Fibroblast of skin of left quadriceps (primary cell): ENCODE measurements at places on chromosomes 6 and 20.
A peak's percentile ranks its signal among the peaks of the same experiment; 100 is the strongest.

GRCh38 chr20:38872491-38873049 is 53.6 kb upstream of the FAM83D start:
- no peak for DNase-seq

GRCh38 chr20:6702144-6702543 is 65.3 kb upstream of the BMP2 start:
- no peak for DNase-seq

GRCh38 chr6:124487623-124488431 is 474.4 kb upstream of the RNF217 start:
- DNase-seq = peak; percentile 40

- no peak for DNase-seq
These were observed 46.3 kb downstream of the OR2B2 start for GRCh38 chr6:27865850-27866356.

DNA sequence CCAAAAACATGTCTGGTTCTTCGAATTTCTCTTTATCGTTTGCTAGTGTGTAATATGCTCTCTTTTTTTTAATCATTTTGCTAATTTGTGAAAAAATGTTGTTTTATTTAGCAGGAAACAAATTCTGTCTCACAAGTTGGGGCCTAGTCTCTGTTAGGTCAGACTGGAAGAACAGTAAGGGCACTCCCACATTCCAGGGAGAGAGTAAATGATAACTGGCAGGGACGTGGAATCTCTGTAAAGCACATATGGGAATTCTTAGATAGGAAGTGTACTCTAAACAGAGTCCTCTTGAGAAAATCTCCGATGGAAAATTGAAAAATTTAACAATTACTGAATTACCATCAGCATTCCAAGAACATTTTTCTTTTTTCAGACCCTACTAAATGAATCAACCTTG is 16.4 kb upstream of the CCDC28A start:
- DNase-seq = no peak

DNA sequence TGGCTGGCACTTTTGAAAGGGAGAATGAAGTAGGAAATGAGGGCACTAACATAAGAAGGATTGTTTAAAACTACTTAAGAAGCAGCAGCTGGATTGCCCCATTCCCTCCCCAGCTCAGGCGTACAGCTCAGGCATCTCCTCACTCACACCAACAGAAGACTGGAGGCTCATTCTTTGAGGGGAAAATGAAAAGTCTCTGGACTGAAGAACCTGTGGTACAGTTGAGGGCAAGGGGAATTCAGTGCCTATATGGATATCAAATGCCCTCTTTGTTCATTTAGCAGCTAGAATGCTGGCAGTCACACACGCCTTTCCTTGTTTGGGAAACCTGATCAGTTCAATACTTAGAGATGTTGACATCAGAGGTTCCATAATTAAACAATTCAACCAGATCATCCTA is 502.1 kb upstream of the SOX4 start:
- no peak for DNase-seq

- DNase-seq = no peak
These were observed 18.9 kb downstream of the SERINC3 start for GRCh38 chr20:44502968-44503367.

- DNase-seq = no peak
These were observed 57.3 kb upstream of the SLC35B3 start for GRCh38 chr6:8492536-8493133.

GRCh38 chr6:122276637-122277036 is 122.8 kb upstream of the HSF2 start:
- DNase-seq = no peak

DNA sequence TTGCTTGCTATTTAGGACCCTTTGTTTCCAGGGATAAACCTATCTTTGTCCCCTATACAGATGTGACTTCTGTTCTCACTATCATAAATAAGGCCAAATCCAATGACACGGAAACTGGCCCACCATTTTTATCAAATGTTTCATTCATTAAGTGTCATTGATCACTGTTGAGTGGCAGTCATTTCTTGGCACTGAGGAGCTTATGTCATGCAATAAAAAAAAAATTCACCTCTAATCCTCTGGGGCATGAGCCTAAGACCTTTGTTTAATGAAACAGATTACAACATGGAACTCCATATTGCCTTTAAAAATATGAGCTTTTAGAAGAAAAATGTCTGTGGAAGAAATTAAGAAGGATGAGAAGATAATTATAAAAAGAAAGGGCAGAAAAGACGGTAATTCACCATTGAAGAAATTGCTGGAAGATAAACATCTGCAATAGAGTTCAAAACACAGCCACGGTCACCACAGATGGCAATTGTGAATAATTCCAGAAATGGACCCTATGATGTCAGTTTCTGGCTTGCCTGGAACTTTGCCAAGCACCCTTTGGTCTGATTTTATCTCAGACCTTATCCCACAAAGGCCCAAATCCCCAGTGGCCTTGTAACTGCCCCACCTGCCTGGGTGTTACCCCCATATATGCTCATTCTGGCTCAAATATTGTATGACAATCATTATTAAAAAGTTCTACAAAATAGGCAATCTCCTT is 91.1 kb downstream of the DST start:
- no peak for DNase-seq

GRCh38 chr6:125307964-125308615 is 6.3 kb upstream of the HDDC2 start:
- DNase-seq = no peak

GRCh38 chr20:43968341-43969000 is 53.8 kb downstream of the TOX2 start:
- DNase-seq = no peak

GRCh38 chr20:50136822-50137599 is 16.5 kb downstream of the PEDS1 start:
- DNase-seq = no peak

- DNase-seq = no peak
These were observed 127.0 kb upstream of the MAN1A1 start for GRCh38 chr6:119476554-119476953.
